Amniotic stem cell (primary cell): ENCODE measurements at places on chromosomes 2 and 18.

- DNase-seq: no peak
Observed at GRCh38 chr2:168685600-168686451, 116.6 kb upstream of the NOSTRIN start.

- no peak for DNase-seq
Observed at GRCh38 chr18:63301434-63301833, 18.1 kb downstream of the BCL2 start.

DNA sequence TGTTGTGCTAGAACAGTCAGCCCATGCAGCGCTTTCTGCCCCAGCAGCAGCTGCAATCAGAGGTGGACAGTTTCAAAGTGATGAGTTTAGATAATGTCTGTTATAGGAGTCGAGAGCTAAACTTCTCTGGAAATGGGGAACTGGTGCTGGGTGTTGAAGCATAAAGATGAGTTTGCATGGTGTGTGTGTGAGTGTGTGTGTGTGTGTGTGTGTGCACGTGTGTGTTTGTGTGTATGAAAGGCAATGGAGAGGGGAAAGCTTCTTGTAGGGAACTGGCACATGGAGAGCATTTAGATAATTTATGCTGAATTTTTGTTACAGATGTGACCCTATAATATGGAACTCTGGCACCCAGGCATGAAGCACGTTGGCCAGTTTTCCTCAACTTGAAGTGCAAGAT, 22.7 kb downstream of the ICOS start:
- no peak for DNase-seq

DNA sequence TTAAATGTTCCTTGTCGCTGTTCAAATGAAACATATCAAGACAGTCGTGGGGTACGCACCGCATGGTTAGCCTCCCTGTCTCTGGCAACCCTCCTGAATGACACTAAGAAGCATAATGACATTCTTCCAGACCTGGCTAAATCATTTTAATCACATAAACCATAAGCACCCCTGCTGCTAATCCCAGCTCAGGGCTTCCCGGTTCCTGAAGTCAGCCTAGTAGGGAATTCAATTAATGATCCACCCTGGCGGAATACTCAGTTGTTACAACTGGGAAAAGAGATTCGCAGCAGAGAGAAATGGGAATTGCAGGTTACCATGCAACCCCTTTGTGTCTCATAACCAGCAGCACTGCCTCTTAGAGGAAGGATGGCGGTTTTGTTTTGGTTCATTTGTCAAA, 200.8 kb upstream of the AGAP1 start:
- DNase-seq: no peak

GRCh38 chr2:236177604-236177966, 9.4 kb upstream of the GBX2 start:
- no peak for DNase-seq

- no peak for DNase-seq
Observed at GRCh38 chr18:8705961-8706790, 820 bp downstream of the MTCL1 start.

DNA sequence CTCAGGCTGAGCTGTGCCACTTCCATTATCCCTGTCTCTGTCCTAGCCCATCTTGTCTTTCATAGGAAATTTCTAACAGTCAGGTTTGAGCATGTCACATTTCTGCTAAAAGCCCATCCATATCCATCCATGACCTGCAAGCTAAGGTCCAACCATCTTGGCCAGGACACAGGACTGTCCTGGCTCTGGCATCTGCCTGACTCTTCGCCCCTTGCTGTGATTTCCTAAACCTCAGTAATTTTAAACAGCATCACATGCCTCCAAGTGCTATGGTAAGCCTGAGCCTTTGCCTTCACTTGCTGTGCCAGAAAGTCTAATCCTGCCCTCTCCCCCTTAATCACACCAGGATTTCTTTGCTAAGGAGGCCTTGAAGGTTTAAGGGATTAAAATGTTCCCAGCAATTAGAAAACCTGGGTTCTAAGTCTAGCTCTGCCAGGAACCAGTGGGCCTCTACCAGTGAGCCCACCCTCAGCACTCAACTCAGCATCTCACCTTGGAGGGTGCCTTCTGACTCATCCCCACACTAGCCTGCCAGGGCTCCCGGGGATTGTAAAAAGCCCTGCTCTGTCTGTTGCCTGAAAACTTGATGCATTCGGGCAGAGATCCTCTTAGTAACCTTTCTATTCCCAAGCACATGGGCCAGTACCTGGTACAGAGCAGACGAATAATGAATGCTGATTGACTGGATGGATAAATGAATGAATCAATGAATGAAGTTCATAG, 411.0 kb downstream of the LRATD1 start:
- DNase-seq: no peak

- DNase-seq: no peak
Observed at GRCh38 chr2:120712180-120712681, 23.4 kb upstream of the GLI2 start.

GRCh38 chr18:55248495-55248894, 289.2 kb upstream of the CCDC68 start:
- no peak for DNase-seq

DNA sequence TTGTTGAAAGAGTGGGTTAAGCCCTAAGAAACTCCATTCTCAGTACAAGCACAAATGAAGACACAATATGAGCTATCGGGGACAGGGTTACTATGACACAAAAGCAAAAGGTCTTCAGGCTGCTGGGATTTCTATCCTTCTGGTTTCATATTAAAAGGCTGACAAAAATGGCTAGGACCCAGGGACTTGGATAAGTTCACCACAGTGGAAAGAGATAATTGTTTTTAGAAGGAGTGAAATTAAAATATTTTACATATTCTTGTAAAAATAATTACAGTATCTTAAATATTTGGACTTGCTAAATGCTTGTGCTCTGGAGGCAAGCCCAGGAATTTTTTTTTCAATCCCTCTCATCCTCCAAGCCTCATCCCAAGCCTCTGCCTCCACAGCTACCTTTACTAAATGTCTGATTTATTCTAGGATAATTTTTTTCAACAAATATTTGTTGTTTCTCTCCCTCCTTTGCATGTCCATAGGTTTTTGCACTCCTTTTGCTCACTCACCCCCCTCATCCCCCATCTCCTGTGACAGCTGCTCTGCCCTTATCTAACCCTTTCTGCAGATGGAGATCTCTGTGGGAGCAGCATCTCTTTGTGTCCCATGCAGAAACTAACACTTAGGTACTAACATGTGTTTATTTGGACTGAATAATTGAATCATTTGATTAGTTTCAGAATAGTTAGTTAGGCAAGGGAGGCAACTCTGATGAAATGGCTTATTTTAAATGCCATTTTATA, 47.8 kb upstream of the NABP1 start:
- no peak for DNase-seq

DNA sequence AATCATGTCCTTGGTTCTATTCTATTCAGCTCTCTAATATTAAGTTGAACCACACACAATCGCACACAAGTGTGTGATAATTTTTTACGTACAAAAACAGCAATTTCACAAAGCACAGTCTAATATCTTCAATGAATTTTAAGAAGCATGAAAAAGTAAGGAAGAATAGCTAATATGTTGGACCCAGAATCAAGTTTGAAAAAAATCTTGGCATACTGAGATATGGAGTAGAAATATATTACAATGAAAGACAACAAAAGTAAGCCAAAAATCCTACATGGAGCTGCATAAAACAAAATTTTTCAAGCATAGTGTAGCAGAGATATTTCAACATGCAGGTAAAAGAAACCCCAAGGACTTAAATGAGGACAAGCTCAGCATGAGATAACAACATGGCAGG, 219.1 kb upstream of the RND3 start:
- DNase-seq: no peak

DNA sequence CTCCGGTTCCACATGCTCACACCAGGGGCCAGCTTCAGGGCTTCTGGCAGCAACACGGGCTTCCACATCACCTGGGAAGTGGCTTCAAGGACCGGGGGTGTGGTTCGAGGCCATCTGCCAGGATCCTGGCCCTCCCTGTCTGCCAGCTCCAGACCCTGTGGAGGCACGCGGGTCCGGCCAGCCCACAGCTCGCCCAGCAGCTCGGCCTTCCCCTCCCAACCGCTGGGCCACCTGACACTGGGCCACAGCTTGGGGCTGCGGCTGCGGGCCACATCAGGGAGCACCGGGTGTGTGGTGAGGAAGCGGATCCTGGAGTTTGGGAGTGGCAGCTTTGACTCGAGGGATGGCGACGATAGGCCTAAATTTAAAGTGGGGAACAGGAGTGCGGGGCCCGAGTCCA, 7.0 kb downstream of the C2orf81 start:
- DNase-seq: no peak

DNA sequence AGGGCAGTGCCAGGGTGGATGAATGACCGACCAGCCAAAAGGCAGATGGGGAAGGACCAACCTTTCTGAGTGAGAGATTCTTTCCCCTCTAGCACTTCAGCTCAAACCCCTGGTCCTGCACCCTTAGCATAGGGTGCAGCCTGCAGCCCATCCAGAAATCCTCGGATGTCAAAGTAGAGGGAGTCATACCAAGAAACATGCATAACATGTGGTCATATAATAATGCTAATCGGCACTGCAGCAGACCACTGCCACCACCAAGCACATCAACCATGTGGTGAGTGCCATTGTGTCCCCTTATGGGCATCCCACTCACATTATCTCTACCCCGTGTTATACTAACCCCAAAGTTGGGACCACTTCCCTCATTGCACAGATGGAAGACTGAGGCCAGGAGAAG, 17.7 kb downstream of the ATOH8 start:
- DNase-seq: no peak

DNA sequence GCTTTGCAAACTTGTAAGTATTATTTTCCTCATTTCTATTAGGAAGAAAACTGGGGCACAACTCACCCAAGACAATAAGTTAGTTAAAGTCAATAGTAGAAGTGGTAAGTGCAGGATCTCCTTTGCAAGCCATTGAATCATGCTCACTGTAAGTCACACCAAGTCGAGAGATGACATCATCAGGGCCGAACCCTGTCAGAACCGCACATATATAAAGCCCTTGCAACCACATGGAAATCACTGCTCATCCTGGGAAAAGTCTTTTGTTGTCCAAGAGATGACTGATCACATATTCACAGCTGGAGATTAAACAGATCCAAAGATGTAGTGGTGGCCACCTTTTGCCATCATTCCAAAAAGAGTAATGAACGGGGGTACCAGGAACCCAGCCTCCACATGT, 484.8 kb upstream of the ID2 start:
- DNase-seq: no peak

DNA sequence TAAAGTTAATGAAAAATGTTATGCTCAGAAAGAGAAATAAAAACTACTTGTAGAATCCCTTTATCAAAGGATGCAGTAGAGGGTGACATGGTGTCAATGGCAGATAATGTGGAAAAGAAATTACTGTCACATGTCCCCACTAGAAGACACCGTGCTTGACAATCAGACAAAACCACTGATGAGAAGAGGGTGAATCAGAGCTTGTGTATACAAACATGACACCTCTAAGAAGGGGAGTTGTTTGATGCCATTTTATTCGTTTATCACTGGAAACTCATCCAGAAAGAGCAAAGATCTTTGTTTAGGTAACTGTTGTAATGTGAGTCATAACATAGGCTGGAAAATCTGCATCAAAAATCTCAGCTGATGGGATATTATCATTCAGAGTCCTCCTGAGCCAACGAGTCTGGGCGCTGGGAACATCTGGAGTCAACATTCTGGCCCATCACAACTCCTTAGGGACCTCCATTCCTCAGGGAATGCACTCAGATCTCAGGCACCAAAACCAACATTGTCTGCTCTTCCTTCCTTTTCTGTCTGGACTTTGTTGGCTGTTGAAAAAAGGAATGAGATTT, 49.5 kb upstream of the RAB12 start:
- DNase-seq: no peak

GRCh38 chr2:208033701-208034502, 8.6 kb upstream of the PLEKHM3 start:
- DNase-seq: no peak

GRCh38 chr2:150802635-150803034, 315.2 kb upstream of the RND3 start:
- no peak for DNase-seq

DNA sequence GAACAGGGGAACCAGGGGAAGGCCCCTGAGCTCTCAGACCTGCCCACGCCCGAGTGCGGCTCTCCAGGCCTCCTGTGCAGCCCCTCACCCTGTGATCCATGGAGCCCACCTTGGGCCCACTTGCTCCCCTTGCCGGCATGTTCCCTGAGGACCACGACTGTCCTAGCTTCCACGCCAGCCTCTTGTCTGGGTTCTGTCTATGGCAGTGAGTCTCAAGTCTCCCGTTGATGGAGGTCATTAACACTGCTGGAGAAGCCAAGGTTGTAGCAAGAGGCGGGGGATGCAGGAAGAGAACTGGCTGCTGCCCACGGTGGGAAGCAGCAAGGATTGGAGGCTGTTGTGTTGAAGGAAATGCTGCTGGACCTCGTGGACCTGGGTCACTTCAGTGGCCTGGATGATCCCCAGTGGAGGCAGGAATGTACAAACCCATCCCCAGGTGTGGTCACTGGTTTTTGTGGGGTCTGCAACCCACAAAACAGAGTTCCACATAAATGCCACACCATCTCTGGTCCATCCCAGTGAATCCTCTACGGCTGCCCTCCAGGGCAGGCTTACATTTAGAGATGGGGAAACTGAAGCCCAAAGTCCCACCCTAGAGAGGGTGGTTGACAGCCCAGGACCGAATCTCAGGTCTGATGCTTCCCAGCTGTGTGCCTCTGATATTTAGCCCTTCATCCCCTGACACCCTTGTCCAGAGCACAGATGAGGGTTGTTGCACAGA, 150.3 kb downstream of the NDUFA10 start:
- DNase-seq: no peak

DNA sequence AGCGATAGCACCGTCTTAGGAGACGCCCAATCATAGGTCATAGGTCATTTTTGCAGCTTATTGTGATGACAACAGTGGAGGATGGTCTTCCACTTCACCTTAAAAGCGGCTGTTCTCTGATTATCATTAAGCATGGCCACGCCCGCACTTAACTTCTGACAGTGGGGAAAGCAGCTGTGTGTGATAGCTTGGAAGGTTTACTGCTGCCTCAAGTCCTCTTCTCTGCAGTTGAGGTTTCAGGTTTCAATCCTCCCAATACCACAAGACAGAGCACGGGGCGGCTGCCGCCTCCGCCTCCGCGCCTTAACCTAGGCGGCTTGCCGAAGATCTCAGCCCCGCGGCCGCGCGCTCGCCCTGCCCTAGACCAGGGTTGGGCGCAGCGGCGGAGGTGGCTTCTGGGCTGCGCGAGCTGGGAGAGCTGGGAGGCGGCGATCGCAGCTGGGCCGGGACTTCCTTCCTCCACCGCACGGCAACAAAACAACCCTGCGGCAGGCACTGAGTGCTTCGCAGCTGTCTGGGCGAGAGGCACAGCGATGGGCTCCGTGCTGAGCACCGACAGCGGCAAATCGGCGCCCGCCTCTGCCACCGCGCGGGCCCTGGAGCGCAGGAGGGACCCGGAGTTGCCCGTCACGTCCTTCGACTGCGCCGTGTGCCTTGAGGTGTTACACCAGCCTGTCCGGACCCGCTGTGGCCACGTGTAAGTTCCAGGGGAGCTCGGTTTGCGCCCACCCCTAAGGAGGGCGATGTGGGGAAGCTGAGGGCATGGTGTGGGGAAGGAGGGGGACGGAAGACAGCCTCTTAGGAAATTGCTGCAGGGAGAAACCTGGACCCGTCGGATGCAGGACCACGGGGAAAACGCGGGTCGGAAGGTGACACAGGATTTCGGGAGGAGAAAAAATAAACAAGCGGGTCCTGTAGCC, at the start of gene RNF125:
Gene RNF125, plus strand, starts transcription at position 495 of the 920 bp plus-strand sequence. Its CDS starts 39 bp downstream, at position 534.
- DNase-seq: no peak

- peak; percentile 3 for DNase-seq
Observed at GRCh38 chr2:55590810-55591440, 26.5 kb downstream of the PPP4R3B start.

GRCh38 chr2:28681606-28682005, 70.0 kb upstream of the PPP1CB start:
- DNase-seq: no peak

- DNase-seq: no peak
Observed at GRCh38 chr2:26838121-26838906, 9.6 kb upstream of the DPYSL5 start.

GRCh38 chr18:47485221-47485797, 233.8 kb upstream of the SKOR2 start:
- no peak for DNase-seq
